ENCODE measurements at places on chromosomes 3 and 15. TPM values are rescaled to one million over a fixed set of nuclear protein-coding genes. Genes with fewer than 3 reads are reported as not detected.

The ZCWPW2 gene
- total RNA-seq: 0.13 TPM

The BRPF1 gene
- total RNA-seq: 22.6 TPM

The C3orf70 gene
- total RNA-seq: 0.42 TPM

The CFAP100 gene
- total RNA-seq: not detected

The PODXL2 gene
- total RNA-seq: 2.6 TPM

The UCN2 gene
- 0.07 TPM for total RNA-seq

The CYP8B1 gene
- not detected for total RNA-seq

The RAD51 gene
- total RNA-seq: 9.2 TPM

The KBTBD12 gene
- total RNA-seq: not detected

The GASK1A gene
- total RNA-seq: under 0.01 TPM

The ITGB5 gene
- 184 TPM for total RNA-seq
